ENCODE measurements at places on chromosomes 7 and 10. TPM values are rescaled to one million over a fixed set of nuclear protein-coding genes. Genes with fewer than 3 reads are reported as not detected.

DNA sequence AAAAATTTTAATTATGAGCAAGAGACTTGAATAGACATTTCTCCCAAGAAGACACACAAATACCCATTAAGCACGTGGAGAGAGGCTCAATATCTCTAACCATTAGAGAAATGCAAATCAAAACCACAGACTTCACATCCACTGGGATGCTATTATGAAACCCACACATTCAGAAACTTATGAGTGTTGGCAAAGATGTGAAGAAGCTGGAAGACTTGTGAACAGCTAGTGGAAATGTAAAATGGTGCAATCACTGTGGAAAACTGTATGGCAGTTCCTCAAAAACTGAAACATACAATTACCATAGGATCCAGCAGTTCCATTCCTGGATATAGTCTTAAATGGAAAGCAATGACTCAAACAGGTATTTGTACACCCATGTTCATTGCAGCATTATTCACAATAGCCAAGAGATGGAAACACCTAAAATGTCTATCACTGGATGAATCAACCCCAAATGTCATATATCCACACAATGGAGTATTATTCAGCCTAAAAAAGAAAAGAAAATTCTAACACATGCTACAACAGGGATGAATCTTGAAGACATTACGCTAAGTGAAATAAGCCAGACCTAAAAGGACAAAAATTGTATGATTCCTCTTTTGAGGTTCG, 53.5 kb upstream of the FRMD4A start:
- no peak for DNase-seq

The OR2A12 gene
- total RNA-seq = not detected

DNA sequence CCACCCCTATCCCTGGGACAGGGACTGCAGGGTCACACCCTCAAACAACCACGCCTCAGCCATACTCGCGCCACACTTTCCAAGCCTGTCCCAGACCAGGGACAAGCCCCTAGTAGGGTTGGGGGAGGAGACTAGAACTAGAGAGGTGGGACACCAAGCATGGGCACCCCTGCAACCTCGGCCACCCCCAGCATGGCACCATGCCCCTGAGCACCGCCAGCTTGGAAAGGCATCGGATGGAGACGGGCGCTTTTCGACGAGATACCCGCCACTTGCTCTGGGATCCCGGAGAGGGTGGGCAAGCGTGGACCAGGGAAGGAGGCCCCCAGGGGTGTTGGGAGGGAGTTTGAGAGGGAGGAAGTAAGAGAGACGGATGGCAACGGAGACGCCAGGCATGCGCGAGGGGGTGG, 13.1 kb upstream of the KMT2E start:
- DNase-seq = no peak

The CTAGE4 gene
- total RNA-seq = 0.83 TPM

The HOXA9 gene
- not detected for total RNA-seq

DNA sequence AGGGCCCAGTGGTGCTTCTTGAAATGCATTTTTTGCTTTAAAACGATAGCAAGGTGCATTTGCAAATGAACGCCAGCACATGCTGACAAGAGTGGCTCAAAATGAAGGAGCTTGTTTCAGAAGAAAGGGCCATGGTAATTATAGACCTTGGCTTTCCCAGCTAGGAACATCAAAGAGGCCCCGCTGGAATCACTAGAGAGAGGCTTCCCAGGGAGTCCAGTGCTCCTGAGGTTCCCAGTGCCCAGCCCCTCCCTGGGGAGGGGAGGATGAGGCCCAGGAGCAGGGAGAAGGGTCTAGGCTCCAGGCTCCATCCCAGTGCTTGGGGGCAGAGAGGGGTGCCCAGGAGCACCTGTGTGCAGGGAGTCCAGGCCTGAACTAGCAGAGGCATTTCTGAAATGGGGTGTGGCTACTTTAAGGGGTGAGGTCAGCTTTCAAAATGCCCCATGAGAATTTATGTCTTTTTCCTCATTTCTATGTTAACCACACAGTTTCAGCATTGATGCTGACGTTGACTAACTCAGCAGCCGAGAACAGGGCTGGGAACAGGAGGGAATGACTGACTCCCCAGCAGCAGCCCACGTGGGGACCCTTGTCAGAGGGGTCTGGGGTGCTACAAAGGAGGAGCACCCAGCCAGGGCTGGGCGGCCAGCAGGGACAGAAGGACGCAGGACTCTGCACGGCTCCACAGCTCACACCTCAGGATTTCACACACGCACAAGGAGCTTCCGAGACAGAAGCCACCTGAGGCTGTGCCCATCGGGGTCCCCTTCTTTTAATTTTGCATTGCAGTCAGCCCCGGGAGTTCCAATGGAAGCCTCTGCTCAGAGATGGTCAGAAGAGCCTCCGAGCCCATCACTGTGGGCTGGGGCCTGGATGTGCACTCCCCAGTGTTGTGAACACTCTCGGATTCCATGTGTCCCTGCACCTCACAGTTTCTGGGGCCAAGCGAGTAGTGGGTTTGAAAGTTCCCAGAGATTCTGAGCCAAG, 570.2 kb downstream of the PTPRN2 start:
- no peak for DNase-seq

The MYOZ1 gene
- 0.17 TPM for total RNA-seq
